ENCODE measurements at places on chromosomes 6 and 20.

DNA sequence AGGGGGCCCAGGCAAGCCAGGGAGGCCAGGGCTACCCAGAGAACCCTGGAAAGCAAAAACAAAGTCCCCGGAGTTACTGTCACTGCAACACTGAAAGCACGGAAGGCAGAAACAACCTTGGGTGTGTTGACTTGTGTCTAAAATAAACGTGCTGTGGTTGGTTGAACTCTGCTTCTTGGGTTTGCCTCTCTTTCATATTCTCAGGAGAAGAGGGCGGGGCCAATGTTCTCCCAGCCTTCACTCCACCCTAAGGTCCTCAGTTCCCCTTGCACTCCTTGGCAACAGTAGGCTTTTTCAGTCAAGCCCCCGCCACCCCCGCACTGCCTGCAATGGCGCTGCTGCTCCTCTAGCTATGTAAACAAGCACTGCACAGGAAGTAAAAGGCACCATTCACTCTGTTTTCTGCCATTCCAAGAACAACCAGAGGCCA, 60.9 kb downstream of the COL9A1 start:
- no peak overlapping the region for H3K27ac ChIP-seq
- H3K4me3 ChIP-seq = no peak overlapping the region
- H3K4me1 ChIP-seq = no peaks in the 10 kb centered on the region
- H3K36me3 ChIP-seq = no peaks in the 10 kb centered on the region

- H3K27me3 ChIP-seq = no peaks in the 10 kb centered on the region
- no peaks in the 10 kb centered on the region for H3K36me3 ChIP-seq
- H3K27ac ChIP-seq = no peak overlapping the region
- H3K4me3 ChIP-seq = no peak overlapping the region
These were observed 55.0 kb downstream of the NOX3 start for GRCh38 chr6:155400654-155400965.

GRCh38 chr6:25956226-25956625, 6.4 kb upstream of the TRIM38 start:
- no peak for DNase-seq
- H3K36me3 ChIP-seq = no peaks in the 10 kb centered on the region

GRCh38 chr6:145587334-145587733, 148.0 kb downstream of the EPM2A start:
- H3K27me3 ChIP-seq = no peaks in the 10 kb centered on the region
- no peaks in the 10 kb centered on the region for H3K36me3 ChIP-seq
- DNase-seq = no peak
- no peak overlapping the region for H3K4me3 ChIP-seq
- no peaks in the 10 kb centered on the region for H3K4me1 ChIP-seq

Measured in T-cell (primary cell).